ENCODE measurements at places on chromosomes 12 and 14.
A peak's percentile ranks its signal among the peaks of the same experiment; 100 is the strongest.

DNA sequence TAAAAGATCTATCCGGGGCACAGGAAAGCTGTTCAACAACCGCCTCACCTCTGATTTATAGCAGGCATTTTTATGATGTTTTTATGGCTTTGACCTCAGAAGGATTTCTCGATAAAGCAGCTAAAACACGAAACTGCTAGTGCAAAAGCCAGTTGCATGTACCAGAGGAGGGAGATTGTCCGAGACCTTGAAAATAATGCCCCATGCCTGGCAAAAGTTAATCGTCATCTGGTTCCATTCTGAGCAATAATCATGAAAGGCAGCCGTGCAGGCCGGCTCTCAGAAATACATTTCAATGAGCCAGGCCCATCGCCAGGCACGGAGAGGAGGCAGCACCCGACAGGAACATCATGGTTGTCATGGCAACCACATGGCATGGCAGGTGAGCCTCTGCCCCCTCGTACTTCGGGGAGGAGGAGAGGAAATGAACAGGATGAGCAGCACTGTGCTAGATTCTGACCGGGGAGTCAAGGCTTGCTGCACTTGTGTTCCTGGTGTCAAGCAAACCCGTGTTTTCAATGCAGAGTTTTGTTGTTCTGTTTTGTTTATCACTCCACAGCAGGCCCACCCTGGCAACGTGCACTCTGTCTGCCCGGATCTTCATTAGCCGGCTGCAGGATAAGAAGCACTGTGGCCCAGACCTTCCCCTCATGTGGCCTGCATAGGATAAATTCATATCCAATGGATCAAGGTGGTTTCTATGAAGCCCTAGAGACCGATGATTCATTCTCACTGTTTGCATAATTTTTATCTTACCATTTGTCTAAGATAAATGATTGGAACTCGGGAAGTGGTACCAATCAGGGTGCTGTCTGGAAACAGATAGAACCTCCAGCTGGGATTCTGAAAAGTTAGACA is 160.2 kb downstream of the RIMBP2 start:
- DNase-seq: no peak

- DNase-seq: no peak
Measured at GRCh38 chr12:78457938-78458337, 406.6 kb upstream of the SYT1 start.

- no peak for DNase-seq
Measured at GRCh38 chr14:38718519-38718918, 384.5 kb downstream of the SEC23A start.

- DNase-seq: no peak
Measured at GRCh38 chr12:7073946-7074345, 13.4 kb downstream of the C1S start.

- no peak for DNase-seq
Measured at GRCh38 chr14:36829547-36829946, 167.9 kb downstream of the PAX9 start.

DNA sequence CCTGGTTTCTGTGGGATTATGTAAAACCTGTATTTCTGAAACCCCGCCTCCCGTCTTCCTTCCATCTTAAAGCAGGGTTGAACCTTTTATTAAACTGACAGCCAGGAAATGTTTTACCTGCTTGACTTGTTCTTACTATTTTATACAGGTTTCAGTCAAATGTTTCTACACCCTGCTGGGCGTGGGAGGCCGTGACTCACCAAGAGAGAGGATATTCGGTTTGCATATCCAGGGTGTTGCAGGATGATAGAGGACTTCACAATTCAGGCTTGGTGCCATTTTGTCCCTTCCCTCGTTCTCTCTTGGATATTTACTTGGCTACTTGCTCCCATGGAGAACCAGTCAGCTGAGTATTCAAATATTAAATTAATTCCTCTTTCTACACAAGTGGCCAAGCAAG is 69.7 kb downstream of the ARF6 start:
- peak; percentile 74 for DNase-seq

GRCh38 chr14:44854114-44854513 is 107.6 kb downstream of the KLHL28 start:
- DNase-seq: peak; percentile 4

GRCh38 chr14:85413836-85414526 is 116.0 kb upstream of the FLRT2 start:
- no peak for DNase-seq

DNA sequence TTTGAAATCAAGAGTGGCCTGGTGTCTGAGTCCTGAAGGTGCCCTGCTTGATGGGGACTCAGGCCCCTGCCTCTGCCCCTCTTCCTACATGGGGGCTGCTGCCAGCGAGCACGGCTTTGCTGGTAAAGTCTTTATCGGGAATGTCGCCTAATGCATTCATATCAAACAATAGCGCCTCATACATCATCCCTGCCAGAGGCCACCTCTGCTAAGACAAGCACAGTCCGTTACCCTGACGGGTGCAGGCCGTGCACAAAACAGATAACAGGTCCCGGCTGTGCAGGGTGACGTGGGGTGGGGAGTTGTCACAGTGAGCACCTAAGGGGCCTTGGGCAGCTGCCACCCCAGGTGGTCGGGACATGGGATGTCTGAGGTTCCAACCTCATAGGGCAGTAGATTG is 68.4 kb upstream of the FAM222A start:
- DNase-seq: no peak

GRCh38 chr12:42338280-42338679 is 12.3 kb downstream of the PPHLN1 start:
- no peak for DNase-seq

- no peak for DNase-seq
Measured at GRCh38 chr12:227923-228845, 14.2 kb upstream of the SLC6A12 start.

GRCh38 chr14:85038526-85039352 is 491.2 kb upstream of the FLRT2 start:
- no peak for DNase-seq

GRCh38 chr12:121769831-121770301 is 23.6 kb downstream of the RHOF start:
- no peak for DNase-seq

GRCh38 chr12:56836800-56837663 is 73.9 kb downstream of the HSD17B6 start:
- peak; percentile 13 for DNase-seq

DNA sequence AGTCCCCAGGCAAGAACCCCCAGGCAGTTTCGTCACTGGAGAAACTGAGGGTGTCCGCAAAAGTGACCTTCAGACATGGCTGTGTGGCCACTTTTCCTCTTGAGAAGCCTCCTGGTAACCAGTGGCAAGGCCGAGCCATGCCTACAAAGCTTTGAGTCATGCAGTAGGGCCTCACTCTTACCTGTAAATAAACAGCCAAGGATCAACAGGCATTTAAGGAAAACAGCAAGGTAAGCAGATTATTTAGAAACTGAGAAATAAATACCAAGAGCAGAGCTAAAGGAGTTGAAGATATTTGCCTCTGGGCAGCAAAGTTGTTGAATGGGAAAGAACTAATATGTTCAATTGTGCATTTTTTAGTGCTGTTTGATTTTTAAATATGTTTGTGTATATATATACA is 141.0 kb upstream of the BCL2L14 start:
- DNase-seq: no peak

- no peak for DNase-seq
Measured at GRCh38 chr12:10339053-10339840, 31.6 kb downstream of the KLRD1 start.

- DNase-seq: no peak
Measured at GRCh38 chr12:75505706-75506312, 5.6 kb downstream of the KRR1 start.

- DNase-seq: peak; percentile 78
Measured at GRCh38 chr14:75562089-75562488, 16.3 kb upstream of the FLVCR2 start.

- no peak for DNase-seq
Measured at GRCh38 chr12:74250891-74251290, 286.7 kb upstream of the ATXN7L3B start.

DNA sequence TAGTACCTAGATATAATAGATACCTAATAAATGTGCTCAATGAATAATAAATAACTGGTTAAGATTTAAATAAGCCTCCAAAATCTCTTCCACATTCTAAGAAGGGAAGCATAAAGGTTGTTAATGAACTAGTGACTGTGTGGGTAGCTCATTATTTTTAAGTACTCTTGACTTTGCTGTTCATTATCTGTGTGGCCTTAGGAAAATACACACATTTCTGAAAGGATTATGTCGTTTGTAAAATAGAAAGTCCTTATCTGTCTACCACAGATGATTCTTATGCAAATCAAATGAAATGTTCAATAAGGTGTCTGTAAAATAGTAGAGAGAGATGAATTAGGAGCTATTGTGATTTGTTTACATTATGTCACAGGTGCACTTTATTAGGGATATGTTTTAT is 119.5 kb downstream of the LRRK2 start:
- no peak for DNase-seq

GRCh38 chr12:93638954-93639353 is 38.2 kb upstream of the CRADD start:
- DNase-seq: no peak

GRCh38 chr14:93937519-93937918 is 10.4 kb downstream of the FAM181A start:
- DNase-seq: no peak

DNA sequence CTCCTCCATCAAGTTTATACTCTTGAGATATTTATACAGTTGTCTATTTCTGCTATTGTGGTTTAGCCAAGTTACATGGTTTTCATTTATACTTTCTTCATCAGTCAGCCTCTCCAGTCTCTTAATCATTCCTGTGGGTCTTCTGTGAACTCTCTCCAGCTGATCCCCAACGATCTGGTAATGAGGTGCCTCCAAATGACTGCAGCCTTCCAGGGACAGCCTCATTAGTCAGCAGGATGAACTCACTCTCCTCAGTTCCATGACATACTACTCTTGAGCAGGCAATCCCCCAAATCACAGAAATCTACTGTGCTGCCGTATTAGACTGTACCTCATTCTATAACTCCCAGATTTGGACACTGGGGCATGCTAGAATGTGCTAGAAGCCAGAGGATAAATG is 15.3 kb downstream of the AREL1 start:
- DNase-seq: no peak

- DNase-seq: no peak
Measured at GRCh38 chr12:78818487-78818886, 46.1 kb upstream of the SYT1 start.

- no peak for DNase-seq
Measured at GRCh38 chr12:13979772-13980378, 1.5 kb downstream of the GRIN2B start.

- no peak for DNase-seq
Measured at GRCh38 chr12:116266631-116267349, 10.7 kb downstream of the MED13L start.

DNA sequence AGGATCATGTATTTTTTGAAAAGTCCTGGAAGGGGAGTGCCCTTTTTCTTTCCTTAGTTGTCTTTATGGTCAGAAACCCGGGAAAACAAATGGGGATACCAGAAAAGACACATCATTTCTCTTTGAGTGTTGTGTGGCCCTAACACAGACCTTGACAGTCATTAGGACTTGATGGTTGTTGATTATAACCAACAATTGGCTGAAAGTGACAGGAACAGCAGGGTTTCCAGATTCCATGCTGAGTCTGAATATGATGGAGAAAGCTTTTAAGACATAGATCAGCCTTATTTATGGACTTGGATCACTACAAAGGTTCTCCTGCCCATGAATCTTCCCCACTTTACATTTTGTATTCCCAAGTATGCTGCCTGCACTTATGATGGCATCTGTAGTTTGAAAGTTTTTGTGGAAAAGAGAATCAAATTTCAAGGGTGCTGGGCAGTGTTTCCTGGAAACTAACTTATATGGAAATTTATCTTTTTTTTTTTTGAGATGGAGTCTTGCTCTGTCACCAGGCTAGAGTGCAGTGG is 30.4 kb downstream of the POLR3B start:
- DNase-seq: no peak

- no peak for DNase-seq
Measured at GRCh38 chr14:99596071-99596627, 7.9 kb downstream of the CCDC85C start.

DNA sequence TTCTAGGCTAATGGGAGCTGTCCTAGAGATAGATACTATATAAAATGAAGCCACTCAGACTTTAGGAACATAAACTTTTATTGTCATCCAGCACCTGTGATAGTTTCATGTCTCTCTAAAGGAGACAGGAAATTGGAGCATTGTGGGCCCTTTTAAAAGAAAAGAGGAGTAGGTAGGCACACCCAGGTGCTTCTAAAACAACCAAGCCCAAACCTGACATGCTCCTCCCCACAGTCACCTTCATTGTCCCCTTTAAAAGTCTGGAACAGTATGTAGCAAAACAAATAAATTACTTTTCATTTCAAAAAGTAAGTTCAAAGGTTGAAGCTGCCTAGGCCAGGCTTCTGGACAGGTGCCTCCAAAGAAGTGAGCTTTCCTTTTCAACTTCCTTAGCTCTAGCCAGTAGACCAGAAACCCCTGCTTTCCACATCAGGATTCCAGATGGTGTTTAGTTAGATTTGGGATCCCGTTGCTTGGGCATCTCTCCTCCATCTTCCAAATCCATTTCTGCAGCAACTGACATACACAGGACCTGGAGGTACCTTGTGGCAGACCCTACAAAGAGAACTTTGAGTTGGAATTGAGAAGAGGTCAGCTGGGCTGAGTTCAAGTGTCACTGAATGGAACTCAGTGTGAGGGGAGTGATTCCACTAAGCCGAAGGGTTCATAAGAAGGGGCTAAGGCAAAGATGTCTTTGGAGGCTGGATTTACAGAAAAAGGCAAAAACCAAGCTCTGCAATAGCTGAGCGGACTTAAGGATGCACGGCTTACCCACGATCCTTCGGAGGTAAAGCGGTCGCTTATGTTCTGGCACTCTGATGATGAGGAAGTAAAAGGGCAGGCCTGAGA is 6.9 kb downstream of the OXA1L start:
- no peak for DNase-seq

GRCh38 chr12:128290938-128291337 is 24.0 kb downstream of the TMEM132C start:
- no peak for DNase-seq

DNA sequence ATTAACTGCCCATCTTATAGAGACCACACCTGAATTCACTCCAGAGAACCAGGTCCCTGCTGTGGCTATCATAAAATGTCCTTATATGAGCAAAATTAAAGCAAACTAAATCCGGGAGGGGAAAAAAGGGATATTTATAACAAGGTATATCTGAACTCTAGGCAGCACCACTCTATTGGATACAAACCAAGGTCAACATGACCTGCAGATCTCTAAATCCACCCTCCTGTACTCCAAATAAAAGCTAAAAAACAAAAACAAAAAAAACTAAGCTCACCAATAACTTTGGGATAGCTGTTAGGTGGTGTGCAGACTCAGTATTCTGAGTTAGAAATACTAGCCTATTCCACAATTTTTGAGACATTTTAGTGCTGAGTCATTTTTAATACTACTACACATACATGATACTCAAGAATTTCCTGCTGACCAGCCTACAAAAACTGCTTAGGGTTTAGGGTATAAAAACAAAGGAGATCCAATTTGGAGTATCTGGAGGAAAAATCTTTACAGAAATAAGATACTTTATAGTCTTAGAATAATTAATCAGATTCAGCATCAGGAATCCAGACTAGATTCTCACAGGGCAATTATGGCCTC is 46.6 kb upstream of the LTBP2 start:
- no peak for DNase-seq

- no peak for DNase-seq
Measured at GRCh38 chr12:66352899-66353298, 50.6 kb downstream of the HELB start.

GRCh38 chr14:75461303-75461702 is 33.5 kb downstream of the JDP2 start:
- DNase-seq: no peak

Measured in stimulated activated CD4-positive, alpha-beta T cell treated with anti-CD3 and anti-CD28 coated beads, Interleukin-2, amount 100 ng/mL, for 24 hours (primary cell).